ENCODE measurements at places on chromosomes 3 and 15.

DNA sequence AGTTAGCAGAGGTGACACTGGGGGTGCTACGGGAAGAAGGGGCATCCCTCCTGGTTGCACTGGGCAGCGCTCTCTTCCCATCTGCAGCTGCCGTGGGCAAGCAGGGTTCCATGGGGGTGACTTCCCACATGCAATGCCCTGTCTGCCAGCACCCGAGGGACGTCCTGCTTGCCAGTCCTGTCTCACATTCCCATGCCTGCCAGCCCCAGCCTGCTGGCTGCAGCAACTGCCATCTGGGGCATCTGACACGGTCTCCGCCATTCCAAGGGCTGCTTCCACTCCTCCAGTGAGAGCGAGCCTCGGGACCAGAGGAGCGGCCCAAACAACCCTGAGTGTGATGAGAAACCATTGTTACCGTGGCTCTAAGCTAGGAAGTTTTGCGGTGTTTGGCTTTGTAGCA is 45.4 kb upstream of the RPL32 start:
- DNase-seq: no peak

DNA sequence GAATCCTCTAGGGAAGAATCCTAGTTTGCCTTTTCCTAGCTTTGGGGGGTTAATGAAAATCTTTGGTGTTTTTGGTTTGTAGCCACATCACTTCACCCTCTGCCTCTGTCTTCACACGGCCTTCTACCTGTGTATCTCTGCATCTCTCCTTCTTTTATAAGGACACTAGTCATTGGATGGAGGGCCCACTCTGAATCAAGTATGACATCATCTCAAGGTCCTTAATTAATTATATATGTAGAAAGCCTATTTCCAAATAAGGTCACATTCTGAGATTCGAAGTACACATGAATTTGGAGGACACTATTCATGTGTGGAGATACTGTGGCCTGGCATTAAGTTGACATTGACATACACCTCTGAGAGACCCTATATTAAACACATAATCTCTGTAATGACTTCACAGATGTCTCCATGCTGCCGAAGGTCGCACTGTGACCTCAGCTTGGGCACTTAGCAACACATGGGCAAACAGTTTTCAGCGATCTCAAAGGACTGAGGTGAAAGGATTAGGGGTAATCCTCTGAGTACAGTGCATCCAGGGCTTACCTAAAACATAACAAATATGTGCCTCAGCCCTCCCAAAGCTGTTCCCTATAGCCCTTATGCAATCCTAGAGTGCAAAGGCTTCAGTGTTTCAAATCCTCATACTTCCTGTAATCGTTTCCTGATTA is 446.0 kb downstream of the FGF12 start:
- no peak for DNase-seq

GRCh38 chr3:134694466-134694865 is 43.6 kb upstream of the KY start:
- no peak for DNase-seq

GRCh38 chr3:97948351-97949109 is 23.7 kb downstream of the RIOX2 start:
- no peak for DNase-seq

- DNase-seq: no peak
Observed at GRCh38 chr3:63959146-63959545, 47.0 kb upstream of the SCAANT1 start.

DNA sequence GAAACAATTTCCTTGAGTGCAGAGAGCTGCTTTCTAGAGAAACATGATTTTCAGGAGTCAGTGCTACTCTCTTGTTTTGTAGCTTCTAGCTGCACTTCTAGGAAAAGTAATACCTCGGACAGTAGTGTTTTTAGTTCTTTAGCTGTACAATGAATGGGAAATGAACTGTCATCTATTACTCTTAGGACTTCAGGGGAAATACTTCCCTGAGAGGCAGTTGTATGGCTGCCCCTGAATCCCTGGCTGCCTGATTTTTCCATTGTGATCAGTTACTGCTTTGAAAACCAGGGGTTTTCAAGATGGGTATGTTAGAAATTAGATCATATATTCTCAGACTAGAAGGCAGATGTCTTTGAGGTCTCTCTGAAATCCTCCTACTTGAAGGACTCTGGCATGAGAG is 200.3 kb upstream of the SEMA6D start:
- DNase-seq: no peak

- DNase-seq: no peak
Observed at GRCh38 chr3:179865861-179866505, 170.8 kb downstream of the PEX5L start.

DNA sequence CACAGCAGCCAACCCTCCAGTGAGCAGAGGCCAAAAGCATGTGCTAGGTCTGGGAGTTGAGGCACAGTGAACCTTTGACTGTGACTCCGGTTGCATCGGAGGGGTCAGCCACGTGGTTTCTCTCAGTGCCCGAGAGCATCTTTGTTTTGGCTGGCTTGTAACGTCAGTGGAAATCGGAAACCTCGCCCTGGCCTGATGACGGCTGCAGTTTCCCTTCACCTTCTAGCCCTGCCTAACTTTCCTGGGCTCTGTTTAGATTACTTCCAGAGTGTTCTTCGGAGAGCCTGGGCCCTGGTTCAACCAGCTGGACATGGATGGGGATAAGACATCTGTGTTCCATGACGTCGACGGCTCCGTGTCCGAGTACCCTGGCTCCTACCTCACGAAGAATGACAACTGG is 56.6 kb downstream of the MESD start:
- no peak for DNase-seq

DNA sequence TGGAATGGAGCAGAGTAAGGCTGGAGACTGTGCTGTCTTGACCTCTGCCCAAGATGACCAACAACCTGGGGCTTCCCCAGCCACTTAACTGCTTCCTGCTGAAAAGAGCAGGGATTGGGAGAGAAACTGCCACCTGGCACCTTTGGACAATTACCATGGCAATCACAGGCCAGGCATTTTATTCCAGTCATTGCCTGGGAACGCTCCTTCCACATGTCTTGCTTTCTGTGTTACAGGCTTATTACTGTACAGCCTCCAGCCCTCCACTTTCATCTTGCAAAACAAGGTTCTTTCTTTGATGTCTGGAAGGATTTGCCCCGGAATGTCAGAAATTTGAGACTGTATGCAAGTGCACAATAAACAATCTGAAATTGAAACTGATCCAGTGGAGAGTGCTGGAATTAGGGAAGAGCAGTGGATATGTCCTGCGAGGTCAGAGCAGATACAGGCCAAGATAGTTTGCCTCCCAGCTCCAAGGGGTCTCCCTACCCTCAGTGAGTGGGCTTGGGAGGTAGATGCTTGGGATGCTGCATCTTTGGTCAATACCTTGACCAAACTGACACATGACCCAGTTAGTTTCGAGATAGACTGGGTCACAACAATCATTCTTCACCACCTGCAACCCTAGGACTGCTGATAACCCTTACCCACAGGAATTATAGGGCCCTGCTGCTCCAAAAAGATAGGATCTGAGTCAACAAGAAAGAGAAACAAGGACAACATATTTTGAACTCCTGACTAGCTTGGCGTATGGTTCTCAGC is 2.7 kb downstream of the PPP1R14D start:
- DNase-seq: no peak

GRCh38 chr3:46845397-46845859 is 17.8 kb downstream of the MYL3 start:
- DNase-seq: peak; percentile 12

DNA sequence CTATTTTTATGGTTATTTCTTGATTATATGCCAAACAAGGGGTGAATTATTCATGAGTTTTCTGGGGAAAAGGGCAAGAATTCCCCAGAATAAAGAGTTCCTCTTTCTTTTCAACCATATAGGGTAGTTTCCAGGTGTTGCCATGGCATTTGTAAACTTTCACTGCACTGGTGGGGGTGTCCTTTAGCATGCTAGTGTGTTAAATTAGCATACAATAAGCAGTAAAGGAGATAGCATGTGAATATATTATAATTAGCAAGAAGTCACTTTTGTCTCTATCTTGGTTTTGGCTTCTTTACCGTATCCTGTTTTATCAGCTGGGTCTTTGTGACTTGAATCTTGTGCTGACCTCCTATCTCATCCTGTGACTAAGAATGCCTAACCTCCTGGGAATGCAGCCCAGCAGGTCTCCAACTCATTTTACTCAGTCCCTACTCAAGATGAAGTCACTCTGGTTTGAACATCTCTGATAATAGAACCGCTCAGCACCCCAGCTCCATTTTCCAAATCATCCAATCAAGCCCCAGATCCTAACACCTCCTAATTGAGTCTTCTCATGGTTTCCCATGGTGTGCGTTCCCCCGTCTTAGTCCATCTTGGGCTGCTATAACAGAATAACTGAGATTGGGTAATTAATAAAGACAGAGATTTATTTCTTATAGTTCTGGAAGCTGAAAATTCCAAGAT is 3.4 kb upstream of the SELENOT start:
- DNase-seq: peak; percentile 47

DNA sequence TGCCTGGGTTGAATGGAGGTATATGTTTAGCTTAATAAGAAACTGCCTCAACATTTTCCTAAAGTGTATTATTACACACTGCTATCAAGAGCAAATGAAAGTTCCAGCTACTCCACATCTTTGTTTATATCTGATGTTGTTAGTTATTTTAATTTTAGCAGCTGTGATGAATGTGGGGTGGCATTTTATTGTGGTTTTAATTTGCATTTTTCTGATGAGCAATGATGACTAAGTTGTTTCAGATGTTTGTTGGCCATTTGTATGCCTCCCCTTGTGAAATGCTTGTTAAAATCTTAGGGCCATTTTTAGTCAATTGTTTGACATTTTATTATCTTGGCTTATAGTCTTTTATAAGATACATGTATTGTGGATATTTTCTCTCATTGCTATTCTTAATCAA is 260.4 kb upstream of the SLCO3A1 start:
- DNase-seq: no peak

DNA sequence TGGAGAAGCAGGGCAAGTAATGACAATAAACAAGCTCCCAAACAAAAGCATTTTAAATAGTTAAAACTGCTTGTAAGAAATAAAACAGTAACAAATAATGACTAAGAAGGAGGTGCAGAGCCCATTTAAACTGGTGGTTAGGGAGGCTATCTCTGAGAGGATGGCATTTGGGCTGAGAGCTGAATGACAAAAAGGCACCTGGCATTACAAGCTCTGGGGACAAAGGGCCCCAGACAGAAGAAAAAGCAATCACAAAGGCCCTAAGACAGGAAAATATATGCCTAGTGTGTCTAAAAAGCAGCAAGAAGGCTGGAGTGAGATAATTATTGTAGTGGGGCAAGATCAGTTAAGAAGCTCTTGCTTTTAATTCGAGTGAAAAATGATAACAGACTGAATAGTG is 9.6 kb downstream of the TMEM39A start:
- DNase-seq: no peak

GRCh38 chr15:35691891-35692867 is 146.2 kb upstream of the DPH6 start:
- no peak for DNase-seq

DNA sequence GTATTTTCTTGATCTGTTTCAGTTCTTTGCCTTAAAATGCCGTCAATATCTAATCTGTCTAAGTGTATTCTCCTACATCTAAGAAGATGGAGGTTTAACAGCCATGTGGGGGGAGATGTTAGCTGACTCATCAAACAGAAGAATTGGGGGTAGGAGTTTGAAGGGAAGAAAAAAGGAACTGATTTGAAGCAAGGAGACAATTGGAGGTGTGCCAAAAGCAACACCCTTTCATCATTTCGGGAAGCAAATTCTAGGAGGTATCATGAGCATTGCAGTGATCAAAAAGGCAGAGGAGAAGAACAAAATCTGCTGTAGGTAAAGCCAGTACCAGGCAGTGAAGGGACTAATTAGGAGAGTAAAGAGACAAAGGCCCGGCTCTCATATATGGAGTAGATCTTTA is 337.3 kb upstream of the TBC1D5 start:
- DNase-seq: peak; percentile 40

- DNase-seq: no peak
Observed at GRCh38 chr15:23773093-23773492, 86.0 kb upstream of the NDN start.

DNA sequence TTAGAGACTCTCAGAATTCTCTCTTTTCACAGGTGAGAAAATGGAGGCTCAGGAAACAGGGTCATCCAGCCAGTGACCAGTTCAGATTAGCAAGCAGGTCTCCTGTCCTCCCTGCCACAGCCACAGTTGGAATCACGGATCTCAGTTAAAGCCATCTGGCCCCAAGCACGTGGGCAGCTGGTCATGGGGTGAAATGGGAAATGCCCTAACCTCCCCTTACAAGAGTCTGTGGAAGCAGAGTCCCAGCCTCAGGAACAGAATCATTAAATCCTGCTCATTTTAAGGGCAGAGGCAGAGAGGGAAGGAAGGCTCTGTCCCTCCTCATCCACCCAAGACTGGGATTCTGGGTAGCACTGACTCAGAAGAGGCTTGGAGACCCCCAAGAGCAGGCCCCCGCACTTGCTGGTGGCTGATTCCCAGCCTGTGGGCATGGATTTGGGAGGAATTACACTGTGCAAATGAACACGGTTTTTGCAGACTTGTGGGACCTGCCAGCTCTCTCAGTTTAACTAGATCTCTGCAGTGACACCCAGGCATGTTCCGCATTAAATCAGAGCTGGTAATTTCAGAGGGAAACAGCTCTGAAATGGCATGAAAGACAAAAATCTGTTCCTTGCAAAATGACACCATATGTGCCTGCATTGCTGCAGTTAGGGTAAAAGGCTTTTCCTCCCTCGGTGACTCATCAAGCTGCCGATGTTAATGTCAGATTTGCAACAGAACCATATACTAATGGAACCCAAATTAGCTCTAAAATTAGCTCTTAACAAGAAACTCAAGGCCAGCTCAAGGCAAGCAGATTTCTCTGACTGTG is 89.0 kb downstream of the BDH1 start:
- peak; percentile 48 for DNase-seq

- peak; percentile 27 for DNase-seq
Observed at GRCh38 chr3:160213191-160213590, 12.0 kb upstream of the C3orf80 start.

- DNase-seq: peak; percentile 73
Observed at GRCh38 chr3:132543011-132543739, 53.9 kb upstream of the ACKR4 start.

DNA sequence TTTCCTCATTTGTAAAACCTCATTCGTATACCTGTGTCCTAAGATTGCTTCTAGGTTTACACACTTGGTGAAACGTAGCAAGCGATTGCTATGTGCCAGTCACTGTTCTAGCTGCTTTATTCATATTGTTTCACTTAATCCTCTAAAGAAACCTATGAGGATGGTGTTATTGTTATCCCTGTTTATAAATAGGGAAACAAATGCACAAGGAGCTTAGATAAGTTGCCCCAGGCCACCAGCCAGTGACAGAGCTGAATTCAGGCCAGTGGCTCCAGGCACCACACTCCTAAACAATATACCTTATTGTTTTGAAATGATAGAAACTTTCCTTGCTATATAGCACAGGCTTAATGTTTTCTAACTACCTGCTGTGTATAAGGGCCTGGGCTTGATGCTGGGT is 44.0 kb downstream of the LPP start:
- DNase-seq: no peak

DNA sequence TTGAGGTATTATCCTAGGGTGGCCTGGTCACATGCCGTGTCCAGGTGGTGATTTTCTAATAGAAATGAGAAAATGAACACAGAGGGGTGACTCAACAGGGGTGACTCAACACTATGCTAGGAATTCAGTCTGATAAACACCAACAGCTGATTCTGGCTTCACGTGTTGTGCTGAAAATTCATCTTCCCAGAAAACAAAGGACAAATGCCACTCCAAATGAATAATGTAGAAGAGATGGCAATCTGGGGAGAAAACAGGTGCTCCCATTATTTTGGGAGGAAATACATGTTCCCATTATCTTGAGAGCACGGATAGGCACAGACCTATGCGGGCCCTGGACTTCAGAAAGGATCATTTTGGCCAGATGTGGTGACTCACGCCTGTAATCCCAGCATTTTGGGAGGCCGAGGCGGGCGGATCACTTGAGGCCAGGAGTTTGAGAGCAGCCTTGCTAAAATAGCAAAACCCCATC is 101.2 kb upstream of the MEX3B start:
- no peak for DNase-seq

- DNase-seq: no peak
Observed at GRCh38 chr3:115648559-115648958, 25.2 kb downstream of the GAP43 start.
